NCI-H774 (cell line): ENCODE measurements at places on chromosomes 1 and 21.

- no peak for DNase-seq
These were observed 17.5 kb upstream of the PRDM2 start for GRCh38 chr1:13682444-13682843.

DNA sequence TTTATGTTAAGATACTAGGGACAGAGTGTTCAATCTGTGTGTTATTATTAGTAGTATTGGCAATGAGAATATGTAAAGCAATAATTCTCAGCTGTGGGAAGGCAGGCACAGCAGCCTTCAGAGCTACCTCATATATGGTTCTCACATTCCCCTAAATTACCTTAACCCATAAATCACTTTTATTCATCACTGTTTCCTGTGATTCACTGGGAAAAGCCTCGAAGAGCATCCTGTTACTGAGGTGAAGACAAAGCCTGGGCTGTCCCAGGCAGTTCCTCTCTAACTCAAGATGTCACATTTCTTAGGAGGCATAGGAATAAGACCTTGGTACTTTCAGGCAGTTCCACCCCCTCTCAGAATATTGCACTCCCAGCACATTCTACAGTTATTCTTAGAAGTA is 965.7 kb downstream of the NCAM2 start:
- no peak for DNase-seq

GRCh38 chr1:21886486-21887215 is 50.5 kb downstream of the HSPG2 start:
- DNase-seq, result no peak

- DNase-seq, result no peak
These were observed 3.5 kb downstream of the HPCA start for GRCh38 chr1:32889731-32890278.

DNA sequence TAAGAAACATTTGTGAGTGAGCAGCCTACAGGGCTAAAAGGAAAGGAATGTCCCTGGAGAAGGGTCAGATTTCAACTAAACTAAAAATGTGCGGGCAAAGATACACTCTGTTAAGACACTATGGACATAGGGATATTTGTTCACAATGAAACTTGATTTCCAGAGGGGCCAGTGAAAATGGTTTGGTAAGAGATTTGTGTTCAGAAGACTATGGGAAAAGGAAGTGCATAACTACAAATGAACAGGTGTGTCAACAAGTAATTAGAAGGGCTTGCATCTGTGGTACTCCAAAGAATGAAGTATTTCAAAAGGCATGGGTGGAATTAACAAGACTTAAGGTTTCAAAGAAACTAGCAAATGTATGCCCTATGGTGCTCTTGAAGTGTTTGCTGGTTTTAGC is 60.4 kb downstream of the NME7 start:
- peak; percentile 31 for DNase-seq

DNA sequence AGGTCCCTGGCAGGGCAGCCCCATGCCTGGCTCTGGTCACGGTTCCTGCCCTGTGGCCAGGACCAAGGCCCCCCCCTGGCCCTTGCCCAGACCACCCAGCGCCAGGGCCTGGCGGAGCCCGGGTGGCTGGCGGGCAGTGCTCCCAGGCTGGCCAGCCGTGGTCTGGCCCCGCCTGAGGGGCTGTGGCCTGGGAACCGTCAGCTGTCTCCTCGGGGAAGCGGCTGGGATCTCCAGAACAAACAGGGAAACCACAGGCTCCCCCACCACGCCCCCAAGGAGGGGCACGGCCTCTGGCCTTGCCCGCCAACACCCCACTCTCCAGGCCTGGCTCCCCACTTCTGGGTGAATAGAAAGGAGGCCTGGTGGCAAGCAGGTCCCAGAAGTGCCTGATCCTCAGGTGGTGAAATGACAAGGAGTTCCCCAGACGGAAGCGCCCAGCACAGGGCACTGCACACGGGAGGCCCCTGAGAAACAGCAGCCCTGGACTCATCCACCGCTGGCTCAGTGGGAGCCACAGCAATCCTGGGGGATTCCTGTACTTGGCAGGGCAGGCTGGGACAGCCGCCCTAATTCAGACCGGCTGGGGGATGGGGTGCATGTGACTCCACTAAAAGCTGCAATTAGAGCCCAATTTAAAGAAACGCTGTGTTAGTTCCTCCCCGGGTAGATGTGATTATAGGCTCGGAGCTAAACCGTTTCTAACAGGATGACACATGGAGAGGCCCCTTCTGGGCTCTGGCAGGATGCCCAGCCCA is 78.9 kb downstream of the RAP1GAP start:
- no peak for DNase-seq

- peak; percentile 55 for DNase-seq
These were observed 57.6 kb upstream of the JUN start for GRCh38 chr1:58841455-58841854.

DNA sequence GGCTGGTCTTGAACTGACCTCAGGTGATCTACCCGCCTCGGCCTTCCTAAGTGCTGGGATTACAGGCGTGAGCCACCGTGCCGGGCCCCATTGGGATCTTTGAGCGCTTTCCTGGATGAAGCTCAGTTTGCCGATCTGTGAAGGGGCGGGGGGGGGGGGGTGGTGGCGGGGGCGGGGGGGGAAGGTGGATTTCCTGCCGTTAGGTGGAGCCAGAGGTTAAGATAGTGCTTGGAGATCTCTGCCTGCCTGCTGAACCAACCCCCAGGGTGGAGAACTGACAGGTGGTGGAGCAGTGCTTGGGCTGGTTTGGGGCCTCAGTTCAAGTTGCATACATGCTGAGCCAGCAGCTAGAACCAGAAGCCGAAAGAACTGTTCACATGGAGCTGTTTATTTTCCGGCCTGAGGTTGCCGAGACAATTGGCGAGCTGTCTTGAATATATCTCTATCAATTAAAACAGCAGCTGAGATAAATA is 1.7 kb downstream of the TMCC2 start:
- peak; percentile 74 for DNase-seq

DNA sequence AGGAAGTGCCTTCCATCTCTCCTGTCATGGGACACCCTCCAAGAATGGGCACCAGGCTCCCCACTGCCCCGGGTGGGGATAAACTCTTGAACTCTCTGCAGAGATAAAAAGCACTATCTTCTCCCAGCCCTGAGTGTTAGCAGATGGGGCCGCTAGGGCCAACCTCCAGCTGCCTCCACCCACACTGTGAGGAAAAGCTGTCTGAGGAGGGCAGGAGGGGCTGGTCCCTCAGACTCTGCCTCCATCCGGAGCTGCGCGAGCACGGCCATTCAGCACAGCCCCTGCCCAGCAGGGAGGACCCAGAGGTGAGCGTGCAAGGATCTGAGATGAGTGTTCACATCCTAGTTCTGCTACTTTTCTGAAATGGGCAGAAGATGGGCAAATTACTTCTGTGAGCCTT is 51.8 kb upstream of the TRABD2B start:
- DNase-seq, result no peak

DNA sequence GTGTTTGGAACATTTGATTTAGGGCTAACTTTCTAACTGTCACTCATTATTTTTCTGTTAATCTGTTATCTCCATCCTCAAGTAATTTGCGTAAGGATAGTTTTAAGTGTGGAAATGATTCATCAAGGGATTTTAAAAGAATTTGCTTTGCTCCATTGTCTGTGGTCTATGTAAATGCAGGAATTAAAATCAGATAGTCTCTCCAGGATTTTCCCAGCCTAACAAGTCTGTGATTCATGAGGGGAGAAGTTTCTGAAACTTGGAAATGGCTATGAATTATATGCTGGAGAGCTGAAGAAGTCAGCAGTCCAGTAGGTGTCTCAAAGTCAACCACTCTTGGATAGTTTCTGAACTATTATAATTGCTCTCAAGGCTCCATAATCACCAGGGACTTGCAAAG is 264.5 kb downstream of the MRPL39 start:
- DNase-seq, result no peak

DNA sequence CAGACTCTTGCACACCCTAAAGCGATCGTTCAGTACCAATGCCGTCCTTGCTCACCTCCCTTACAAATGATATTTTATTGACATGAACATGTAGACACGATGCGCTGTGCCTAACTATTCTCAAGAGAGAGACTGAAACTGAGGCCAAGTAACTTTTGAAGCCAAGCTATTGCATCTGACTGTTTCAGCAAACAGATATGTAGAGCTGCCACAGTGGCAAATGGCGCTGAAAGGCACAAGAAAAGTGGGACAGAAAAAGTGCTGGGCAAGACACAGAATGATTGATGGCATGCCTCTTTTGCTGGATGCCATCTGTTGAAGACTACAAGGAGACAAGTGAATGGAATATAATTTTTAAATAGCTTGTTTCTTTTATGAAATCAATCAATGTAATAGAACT is 1157.2 kb upstream of the ADGRL4 start:
- DNase-seq, result no peak

GRCh38 chr1:221829327-221830015 is 87.6 kb upstream of the DUSP10 start:
- no peak for DNase-seq

GRCh38 chr21:44356636-44357035 is 3.2 kb downstream of the TRPM2 start:
- no peak for DNase-seq

DNA sequence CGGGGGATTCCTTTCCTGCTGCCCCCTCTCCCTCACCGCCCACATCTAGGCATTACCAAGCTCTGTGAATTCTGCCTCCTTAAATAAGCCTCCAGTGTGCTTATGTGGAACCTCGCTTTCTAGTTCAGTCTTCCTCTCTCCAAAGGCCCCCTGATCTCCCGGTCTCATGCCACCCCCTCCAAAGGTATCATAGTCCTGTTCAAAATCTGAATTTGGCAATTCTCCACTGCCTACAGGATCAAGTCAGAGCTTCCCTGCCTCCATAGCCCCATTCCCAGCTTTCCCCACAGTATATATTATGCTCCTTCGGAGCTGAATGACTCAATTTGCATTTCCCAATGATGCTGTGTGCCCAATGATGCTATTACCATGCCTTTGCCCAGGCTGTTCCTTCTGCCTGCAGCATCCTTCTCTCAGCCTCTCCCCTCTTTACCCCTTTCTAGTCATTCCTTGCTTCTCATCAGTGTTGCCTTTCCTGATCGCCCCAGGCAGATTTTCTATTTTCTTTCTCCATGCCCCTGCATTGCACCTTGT is 1.7 kb downstream of the AZIN2 start:
- no peak for DNase-seq

GRCh38 chr1:193707271-193708021 is 521.0 kb upstream of the B3GALT2 start:
- DNase-seq, result no peak

DNA sequence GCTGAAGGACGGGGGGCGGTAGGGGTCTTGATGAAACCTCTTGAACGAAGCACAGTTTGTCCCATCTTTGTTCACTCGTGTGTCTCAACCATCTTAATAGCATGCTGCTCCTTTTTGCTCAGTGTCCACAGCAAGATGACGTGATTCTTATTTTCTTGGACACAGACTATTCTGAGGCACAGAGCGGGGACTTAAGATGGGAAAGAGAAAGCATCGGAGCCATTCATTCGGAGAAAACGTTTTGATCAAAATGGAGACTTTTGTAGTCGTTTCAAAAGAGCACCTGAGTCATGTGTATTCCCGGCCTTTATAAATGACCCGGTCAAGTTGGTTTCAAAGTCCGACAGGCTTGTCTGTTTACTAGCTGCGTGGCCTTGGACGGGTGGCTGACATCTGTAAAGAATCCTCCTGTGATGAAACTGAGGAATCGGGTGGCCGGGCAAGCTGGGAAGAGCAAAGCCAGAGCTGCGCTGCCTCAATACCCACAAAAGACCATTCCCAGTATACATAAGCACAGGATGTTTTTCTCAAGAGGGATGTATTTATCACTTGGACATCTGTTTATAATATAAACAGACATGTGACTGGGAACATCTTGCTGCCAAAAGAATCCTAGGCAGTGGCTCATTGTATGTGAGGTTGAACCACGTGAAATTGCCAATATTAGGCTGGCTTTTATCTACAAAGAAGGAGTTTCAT is 18.5 kb downstream of the ETS2 start:
- DNase-seq, result no peak

DNA sequence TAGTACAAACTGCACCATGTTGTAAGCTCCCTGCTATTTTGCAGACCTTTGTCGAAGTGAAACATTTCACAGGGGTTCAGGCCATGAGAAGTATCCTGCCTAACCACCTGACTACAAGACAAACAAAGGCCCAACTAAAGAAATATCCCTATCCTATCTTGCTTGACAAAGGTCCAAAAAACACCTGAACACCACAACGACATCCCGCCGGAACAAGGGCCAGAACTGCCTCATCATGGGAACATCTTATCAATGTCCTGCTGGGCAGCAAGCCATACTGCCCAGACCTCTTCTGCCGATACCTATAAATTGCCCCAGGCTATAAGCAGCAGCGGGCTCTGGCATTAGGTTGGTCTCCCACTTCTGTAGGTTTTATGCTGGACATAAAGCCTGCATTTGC is 12.3 kb downstream of the MYSM1 start:
- DNase-seq, result no peak

DNA sequence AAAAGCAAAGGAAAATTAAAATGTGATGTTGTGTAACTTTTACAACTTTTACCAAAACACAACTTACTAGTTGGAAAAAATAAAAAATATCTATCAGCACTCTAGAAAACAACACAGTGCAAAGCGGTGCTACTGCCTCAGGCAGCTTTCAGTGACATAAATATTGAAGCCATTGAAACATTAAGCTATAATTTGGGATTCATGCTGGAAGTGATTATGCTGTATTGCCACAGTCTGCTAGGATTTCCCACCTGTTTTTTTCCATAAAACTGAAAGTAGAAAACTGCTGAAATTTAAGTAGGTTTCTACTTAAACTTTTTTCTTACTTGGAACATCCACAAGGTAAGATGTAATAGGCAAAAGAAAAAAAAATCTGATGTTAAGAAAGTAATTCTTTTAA is 674.4 kb downstream of the KCNT2 start:
- no peak for DNase-seq

DNA sequence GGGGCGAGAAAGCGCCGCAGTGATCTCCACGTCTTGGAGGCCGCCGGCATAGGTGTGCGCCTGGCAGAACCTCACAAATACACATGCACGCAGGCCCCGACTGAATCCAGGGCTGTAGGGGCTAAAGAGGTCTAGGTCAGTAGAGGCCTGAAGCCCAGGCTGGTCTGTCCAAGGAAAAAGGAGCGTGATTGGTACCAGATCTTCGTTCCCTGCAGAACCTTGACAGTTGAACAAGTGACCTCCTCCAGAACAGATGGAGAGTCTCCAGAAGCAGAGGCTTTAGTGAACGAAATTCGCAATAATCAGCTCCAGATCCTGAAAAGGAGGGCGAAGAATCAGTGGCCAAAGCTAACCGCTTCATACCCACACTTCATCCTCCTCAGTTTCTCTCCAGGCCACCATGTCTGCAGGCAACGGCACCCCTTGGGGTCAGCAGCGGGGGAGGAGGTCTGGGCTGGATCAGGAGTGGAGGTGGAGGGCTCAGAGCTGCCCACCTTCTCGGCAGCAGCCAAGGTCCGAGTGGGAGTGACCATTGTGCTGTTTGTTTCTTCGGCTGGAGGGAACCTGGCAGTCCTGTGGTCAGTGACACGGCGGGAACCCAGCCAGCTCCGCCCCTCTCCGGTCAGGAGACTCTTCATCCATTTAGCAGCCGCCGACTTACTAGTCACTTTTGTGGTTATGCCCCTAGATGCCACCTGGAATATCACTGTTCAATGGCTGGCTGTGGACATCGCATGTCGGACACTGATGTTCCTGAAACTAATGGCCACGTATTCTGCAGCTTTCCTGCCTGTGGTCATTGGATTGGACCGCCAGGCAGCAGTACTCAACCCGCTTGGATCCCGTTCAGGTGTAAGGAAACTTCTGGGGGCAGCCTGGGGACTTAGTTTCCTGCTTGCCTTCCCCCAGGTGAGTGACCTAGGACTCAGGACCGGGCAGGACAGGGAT is 749 bp upstream of the PEX11B start:
- DNase-seq, result peak; percentile 24

- DNase-seq, result no peak
These were observed 15.1 kb downstream of the IL22RA1 start for GRCh38 chr1:24127801-24128363.
